AG20443 (cell line): ENCODE measurements at places on chromosomes 6 and 20.

- DNase-seq = no peak
Measured at GRCh38 chr6:151060766-151061531, 178.8 kb upstream of the AKAP12 start.

DNA sequence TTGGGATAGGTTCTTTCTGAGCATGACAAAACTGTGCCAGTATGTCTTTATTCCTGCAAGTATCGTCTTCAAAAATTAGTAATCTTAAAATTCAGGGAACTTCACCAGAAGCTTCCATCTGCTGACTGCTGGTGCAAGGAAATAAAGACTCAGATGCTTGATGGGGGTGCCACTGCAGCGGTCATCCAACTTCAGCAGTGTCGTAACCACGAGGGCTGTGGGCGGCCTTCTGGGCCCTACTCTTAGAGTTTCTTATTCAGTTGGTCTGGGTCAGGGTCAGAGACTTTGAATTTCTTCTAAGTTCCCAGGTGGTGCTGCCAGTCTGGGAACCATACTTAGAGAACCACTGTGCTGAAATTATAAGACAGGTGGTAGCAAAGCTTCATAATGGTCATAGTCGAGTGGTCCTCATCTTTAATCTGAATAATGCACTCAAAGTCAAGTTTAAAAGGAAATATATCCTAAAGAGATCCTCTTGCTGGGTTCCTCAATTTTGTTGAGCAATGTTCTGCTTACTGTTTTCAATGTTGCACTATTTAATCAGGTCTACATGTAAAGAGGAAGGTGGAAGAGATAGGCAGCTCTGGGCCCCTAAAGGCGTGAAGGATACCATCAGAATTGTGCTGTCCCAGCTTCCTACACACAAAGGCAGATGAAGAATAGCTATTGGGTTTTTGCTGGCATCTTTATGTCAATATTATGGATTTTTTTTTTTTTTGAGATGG, 165.4 kb upstream of the GMDS start:
- no peak for DNase-seq

- peak; percentile 68 for DNase-seq
Measured at GRCh38 chr20:46872328-46873211, 22.1 kb upstream of the EYA2 start.

- no peak for DNase-seq
Measured at GRCh38 chr6:34633785-34634184, 62.8 kb downstream of the ILRUN start.

DNA sequence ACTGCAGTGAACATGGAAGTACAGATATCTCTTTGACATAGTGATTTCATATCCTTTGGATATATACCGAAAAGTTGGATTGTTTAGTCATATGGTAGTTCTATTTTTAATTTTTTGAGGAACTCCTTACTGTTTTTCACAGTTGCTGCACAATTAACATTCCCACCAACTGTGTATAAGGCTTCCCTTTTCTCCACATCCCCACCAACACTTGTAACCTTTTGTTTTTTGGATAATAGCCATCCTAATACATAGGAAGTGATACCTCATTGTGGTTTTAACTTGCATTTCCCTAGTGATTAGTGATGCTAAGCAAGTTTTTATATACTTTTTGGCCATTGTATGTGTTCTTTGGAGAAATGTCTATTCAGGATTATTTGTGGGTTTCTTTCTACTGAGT, 45.1 kb upstream of the TENT5A start:
- DNase-seq = no peak
